ENCODE measurements at places on chromosomes 1 and 21. TPM values are rescaled to one million over a fixed set of nuclear protein-coding genes. Genes with fewer than 3 reads are reported as not detected.

GRCh38 chr1:87926921-87927320, 598.2 kb downstream of the LMO4 start:
- no peak for DNase-seq

Gene LRRN2
- not detected for polyA plus RNA-seq

GRCh38 chr1:243507672-243508302, 251.9 kb downstream of the SDCCAG8 start:
- no peak for DNase-seq

DNA sequence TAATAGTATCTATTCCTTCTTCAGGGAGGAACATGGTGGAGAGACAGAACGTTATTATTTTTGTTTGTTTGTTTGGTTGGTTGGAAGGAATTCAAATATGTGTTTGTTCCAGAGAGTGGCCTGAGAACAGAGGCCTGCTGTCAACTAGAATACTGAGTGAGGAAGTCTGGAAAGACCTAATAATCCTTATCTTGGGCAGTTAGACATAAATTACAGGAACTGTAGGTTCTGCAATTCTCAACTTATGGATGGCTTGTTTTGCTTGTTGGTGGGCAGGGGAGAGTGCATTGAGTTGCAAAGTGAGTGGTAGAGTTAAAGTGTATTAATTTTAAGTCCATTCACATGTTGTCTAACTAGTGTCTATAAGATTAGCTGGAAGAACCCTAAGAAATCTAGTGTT, 197.6 kb downstream of the BACH1 start:
- DNase-seq = no peak

GRCh38 chr1:12424793-12425192, 193.2 kb downstream of the DHRS3 start:
- DNase-seq = no peak

DNA sequence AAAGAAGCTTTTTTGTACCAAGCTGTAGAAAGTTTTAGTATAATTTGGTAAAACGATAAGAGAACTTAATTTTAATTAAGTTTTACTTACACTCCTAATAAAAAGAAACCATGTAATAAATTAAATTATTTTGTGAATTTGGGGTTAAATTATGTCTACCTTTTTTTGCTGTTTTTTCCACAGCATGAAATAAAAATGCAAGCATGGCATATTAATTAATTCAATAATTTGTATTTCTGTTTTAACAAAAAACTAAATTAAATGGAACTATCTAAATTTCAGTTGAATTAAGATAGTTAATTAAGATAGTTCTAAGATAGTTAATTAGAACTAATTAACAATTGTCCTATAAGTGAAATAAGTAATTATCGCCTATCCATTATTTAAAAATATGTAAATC, 39.4 kb downstream of the VANGL2 start:
- no peak for DNase-seq

Gene GJA4
- polyA plus RNA-seq = not detected

- no peak for DNase-seq
Observed at GRCh38 chr1:84379917-84380180, 18.4 kb upstream of the DNASE2B start.

Gene GABRD
- polyA plus RNA-seq = not detected

Gene IFFO2
- 7.8 TPM for polyA plus RNA-seq

Gene RGS13
- not detected for polyA plus RNA-seq

Gene COL24A1
- 2.2 TPM for polyA plus RNA-seq

- no peak for DNase-seq
Observed at GRCh38 chr1:93306920-93307319, 38.8 kb upstream of the DR1 start.

- DNase-seq = no peak
Observed at GRCh38 chr1:2345297-2346075, 45.9 kb downstream of the MORN1 start.

GRCh38 chr21:33760641-33761440, 118.5 kb downstream of the ITSN1 start:
- DNase-seq = peak; percentile 36

GRCh38 chr1:59219916-59220315, 77.0 kb upstream of the FGGY start:
- DNase-seq = no peak

GRCh38 chr1:218613105-218613504, 268.0 kb downstream of the TGFB2 start:
- no peak for DNase-seq

DNA sequence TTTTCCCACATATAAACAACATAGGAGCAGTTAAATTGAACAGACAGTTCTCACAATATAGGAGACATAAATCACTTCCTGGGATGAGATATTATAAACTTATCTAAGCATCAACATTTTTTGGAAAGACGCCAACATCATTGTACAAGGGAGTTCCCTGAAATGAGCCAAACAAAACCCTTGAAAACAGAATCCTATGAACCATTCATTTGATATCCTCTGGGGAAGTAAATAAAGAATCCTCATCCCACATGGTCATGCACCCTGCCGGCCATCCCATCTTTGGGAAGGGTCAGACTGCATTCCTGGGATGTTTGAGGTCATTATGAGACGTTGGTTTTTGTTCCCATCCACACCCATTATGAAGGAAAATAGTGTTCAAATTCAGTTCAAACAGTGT, 111.8 kb upstream of the USP25 start:
- no peak for DNase-seq

Gene CACNA1S
- not detected for polyA plus RNA-seq

- peak; percentile 36 for DNase-seq
Observed at GRCh38 chr1:76073481-76073880, 1.1 kb upstream of the ST6GALNAC3 start.

DNA sequence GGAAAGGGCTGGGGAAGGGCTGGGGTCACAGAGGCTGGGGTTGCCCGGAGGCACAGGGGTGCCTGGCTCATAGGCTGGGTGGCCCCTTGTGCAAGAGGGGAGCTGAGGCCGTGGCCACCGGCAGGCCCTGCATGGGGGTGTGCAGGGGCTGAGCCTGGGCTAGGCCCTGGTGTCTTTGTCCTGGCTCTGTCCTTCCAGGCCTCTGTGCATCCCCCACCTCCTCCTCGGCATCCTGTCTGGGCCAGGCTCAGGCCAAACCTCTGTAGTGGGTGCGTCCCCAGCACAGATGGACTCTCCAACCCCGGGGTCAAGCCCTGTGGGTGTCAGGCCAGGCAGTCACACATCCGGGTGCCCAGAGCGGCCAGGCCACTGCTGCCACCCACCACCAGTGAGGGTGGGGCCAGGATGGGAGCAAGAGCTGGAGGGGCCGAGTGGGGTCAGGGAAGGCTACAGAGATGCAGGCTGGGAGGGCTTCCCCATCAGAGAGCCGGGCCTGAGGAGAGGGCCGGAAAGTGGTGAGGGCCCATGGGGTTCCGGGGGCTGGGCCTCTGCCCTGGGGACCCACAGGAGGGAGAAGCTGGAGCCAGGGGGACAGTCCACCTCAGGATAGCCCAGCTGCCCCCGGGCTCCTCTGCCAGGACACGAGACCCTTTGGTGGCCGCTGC, 19.4 kb downstream of the PANK4 start:
- no peak for DNase-seq

GRCh38 chr1:113538225-113538624, 147.9 kb downstream of the MAGI3 start:
- no peak for DNase-seq

- DNase-seq = no peak
Observed at GRCh38 chr1:37410815-37411214, 63.6 kb upstream of the ZC3H12A start.

- no peak for DNase-seq
Observed at GRCh38 chr1:204961765-204962419, 81.1 kb upstream of the CNTN2 start.

Gene FASLG
- not detected for polyA plus RNA-seq

DNA sequence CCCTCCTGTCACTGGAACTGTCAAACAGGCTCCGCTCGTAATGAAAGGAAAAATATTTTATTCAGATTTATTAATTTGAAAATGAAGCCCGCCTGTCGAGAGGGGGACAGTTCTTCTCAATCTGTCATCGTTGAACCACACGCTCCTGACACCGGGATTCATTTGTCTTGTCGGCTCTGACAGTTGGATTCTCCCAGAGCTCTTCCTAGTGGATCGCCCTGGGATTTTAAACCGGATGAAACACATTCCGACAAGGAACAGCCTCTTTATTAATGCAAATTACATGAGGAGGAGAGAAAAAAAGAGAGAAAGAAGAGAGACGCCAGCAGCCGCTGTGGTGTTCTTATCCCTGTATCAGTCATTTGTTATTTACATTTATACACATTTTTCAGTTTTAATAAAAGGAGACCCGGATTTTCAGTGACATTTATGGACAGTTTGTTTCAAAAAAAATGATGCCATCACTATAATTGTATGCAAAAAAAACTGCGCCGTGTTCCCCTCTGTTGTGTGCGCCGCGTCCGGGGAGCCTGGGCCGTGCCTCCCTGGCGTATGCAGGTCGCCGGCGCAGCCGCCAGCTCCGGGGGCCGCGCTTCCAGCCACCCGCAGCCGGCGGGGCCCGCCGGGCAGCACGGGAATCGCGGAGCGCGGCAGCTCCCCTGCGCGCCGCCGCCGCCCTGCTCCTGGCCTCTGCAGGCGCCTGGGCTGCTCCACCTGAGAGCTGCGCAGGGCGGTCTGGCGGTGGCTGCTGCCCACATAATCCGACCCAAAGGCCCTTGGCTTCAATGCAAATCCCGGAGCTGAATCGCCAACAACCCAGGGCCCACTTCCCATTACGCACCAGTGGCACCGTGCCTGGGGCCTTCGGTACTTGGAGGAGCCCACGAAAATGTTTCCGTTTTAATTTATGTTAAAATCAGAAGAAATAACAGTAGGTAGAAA, 237.9 kb upstream of the PBX1 start:
- DNase-seq = no peak

Gene SYTL1
- 0.32 TPM for polyA plus RNA-seq

DNA sequence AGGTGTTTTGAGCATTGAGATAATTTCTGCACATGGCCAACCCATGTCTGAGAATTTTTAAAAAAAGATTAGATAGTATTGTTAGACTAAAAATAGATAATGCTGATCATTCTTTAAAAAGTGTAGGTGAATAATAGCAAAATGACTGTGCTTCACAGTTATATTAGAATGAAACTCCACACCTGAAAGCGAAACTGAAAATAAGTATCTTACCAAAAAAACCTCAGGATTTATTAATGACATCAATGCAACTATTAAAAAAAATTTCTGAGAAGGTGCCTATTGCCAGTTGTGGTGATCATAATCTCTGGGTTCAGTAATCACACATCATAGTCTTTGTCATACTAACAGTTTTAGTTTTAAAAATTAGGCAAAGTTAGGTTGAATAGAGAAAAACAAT, 36.5 kb downstream of the PLA2G4A start:
- DNase-seq = no peak

Gene LHX4
- polyA plus RNA-seq = 0.10 TPM

Gene RXFP4
- polyA plus RNA-seq = not detected

GRCh38 chr1:14476170-14476955, 122.1 kb upstream of the KAZN start:
- DNase-seq = no peak

GRCh38 chr1:182146286-182146685, 84.8 kb upstream of the ZNF648 start:
- DNase-seq = no peak

DNA sequence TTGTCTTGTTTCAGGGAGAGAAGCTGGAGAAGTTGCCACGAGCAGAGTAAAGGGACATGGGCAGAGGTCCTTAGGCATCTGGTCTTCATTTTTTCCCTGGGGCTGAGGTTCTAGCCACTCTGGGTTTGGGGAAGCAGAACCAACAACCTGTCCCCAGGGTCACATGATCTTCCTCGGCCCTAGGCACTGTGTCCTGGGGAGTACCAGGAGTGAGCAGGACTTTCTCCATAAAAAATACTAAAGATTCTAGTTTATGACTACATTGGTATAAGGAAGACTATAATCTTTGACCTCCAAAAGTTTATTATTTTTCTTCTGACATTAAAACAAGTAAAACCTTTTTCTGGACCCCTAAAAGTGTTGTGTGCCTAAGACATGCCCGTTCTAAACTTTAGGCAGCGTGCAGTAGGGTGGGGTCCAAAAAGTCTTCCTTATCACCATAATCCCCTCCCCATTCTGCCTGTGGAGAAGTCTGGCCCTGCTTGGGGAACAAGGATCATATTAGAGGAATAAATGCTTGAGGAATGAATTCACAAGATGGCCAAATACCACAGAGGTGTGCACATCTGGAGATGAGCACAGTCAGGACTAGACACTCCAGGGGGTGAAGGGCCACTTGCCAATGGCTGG, 19.3 kb upstream of the IGSF3 start:
- DNase-seq = no peak

- DNase-seq = no peak
Observed at GRCh38 chr21:46157396-46157986, 2.1 kb upstream of the FTCD start.

- no peak for DNase-seq
Observed at GRCh38 chr1:223669003-223669795, 3.7 kb upstream of the CAPN8 start.

Gene GUCA2B
- not detected for polyA plus RNA-seq

- DNase-seq = no peak
Observed at GRCh38 chr1:60173729-60174505, 100.3 kb upstream of the C1orf87 start.

Gene MEX3A
- 14.6 TPM for polyA plus RNA-seq

- no peak for DNase-seq
Observed at GRCh38 chr21:34687065-34687464, 18.3 kb downstream of the CLIC6 start.

DNA sequence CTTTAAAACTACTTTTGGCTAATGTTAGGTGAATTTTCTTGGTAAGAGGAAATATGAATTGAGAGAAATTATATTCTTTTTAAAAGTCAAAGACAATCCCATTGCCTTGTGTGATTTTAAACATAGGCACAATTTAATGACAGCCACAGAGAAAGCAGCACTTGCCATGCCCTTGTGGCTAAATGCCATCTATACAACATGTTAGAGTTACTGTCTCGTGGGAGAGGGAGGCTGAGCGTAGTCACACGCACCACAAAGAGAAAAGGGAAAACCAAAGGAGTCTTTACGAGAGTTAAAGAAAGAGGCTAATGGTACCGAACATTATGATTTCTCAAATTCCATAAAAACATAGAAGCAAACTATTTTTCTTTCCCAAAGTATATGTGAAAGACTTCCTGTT, 537.9 kb downstream of the PTPRC start:
- no peak for DNase-seq

DNA sequence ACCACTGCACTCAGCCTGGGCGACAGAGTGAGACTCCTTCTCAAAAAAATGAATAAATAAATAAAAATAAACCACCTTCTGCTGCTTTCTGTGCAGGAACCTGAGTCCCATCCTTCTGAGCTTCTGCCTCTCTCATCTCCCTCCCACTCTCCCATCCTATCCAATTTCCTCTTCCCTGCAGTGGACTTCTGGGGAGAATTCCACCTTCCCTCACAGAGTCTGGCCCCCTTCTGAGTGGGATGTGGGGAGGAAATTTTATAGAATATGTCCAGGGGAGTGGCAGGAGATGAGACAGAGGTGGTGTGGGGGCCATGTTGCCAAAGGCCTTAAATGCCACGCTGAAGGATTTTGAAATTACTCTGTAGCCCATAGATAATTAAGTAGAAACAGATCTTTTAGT, 5.4 kb upstream of the EFNA1 start:
- DNase-seq = no peak

DNA sequence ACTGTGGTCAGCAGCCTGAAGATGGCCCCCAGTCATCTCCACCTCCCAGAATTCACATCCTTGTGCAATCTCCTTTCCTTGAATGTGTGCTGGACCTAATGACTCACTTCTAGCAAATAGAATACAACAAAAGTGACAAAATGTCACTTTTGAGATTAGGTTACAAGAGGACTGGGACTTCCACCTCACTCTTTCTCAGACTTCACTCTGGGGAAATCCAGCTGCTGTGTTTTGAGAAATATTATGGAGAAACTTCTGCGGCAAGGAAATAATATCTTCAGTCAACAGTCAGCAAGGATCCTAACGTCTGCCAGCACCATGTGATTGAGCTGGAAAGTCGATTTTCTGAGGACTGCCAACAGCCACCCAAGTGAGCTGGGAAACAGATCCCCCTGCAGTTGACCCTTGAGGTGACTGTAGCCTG, 70.5 kb upstream of the GADD45A start:
- DNase-seq = no peak

All from AG04450 (cell line).